ENCODE measurements at places on chromosomes 11 and 22. TPM values are rescaled to one million over a fixed set of nuclear protein-coding genes. Genes with fewer than 3 reads are reported as not detected.

GRCh38 chr11:35935390-35935789 is 8.5 kb upstream of the LDLRAD3 start:
- H3K27ac ChIP-seq = no peak overlapping the region
- H3K36me3 ChIP-seq = no peaks in the 10 kb centered on the region
- no peak overlapping the region for H3K4me3 ChIP-seq
- H3K27me3 ChIP-seq = no peaks in the 10 kb centered on the region
- no peak for DNase-seq

GRCh38 chr22:41367039-41367679 is 14.6 kb upstream of the TEF start:
- H3K27me3 ChIP-seq = no peaks in the 10 kb centered on the region
- no peaks in the 10 kb centered on the region for H3K36me3 ChIP-seq
- peaks cover 12% of the 10 kb centered on the region for H3K4me1 ChIP-seq

DNA sequence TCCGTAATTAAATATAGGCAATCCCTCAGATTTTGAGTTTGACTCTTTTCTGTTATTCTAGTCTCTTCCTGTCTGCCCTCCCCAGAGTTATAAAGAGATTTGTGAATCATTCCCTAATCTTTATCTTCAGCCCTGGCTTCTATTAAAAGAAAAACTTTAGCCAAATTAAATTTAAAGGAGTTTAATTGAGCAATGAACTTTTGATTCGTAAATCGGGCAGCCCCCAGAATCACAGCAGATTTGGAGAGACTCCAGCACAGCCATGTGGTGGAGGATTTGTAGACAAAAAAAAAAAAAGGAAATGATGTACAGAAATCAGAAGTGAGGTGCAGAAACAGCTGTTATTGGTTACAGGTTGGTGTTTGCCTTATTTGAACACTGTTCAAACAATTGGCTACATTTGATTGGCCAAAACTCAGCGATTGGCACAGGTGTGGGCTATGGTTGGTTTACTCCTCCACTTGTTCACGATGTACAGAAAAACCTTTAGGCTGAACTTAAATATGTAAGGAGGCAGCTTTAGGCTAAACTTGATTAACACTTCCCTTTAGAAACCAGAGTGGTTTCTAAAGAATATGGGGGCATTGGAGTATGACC is 2.3 kb upstream of the ALKBH8 start:
- no peak for DNase-seq
- no peaks in the 10 kb centered on the region for H3K36me3 ChIP-seq
- H3K27me3 ChIP-seq = no peaks in the 10 kb centered on the region
- H3K4me1 ChIP-seq = peaks cover 16% of the 10 kb centered on the region
- H3K27ac ChIP-seq = no peak overlapping the region
- no peak overlapping the region for H3K4me3 ChIP-seq

GRCh38 chr11:86800076-86800959 is at the start of gene PRSS23:
Gene PRSS23, plus strand, starts transcription at chr11:86800542. Its CDS starts 7,102 bp downstream, at chr11:86807644.
- H3K4me3 ChIP-seq = peak within 1 kb of the TSS; percentile 30
- H3K27me3 ChIP-seq = peaks cover 35% of the 10 kb centered on the region
- H3K4me1 ChIP-seq = peaks cover 4% of the 10 kb centered on the region
- peak; percentile 31 for DNase-seq
- no peaks in the 10 kb centered on the region for H3K36me3 ChIP-seq

DNA sequence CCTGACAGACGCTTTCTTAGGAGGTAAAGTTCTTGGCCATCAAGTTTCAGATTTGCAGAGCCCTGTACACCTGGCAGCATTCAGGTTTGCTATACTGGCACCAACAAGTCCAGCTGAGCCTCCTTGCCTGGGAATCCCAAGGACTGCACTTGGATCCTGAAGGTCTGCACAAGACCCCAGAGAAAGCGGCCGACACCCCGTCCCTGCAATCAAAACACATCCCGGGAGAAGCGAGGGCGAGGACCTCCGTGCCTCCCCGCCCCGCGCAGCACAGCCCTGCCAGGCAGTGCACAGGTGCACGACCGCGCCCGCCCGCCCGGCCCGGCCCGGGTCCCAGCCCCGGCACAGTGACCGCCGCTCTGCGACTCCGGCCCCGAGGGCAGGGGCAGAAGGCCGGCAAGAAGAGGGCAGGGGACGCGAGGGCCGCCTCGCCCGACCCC is 559 bp downstream of the MRTFA start:
- DNase-seq = no peak
- H3K4me1 ChIP-seq = peaks cover 38% of the 10 kb centered on the region
- H3K4me3 ChIP-seq = peak overlapping the region; percentile 96
- peak overlapping the region; percentile 88 for H3K27ac ChIP-seq
- no peaks in the 10 kb centered on the region for H3K36me3 ChIP-seq

DNA sequence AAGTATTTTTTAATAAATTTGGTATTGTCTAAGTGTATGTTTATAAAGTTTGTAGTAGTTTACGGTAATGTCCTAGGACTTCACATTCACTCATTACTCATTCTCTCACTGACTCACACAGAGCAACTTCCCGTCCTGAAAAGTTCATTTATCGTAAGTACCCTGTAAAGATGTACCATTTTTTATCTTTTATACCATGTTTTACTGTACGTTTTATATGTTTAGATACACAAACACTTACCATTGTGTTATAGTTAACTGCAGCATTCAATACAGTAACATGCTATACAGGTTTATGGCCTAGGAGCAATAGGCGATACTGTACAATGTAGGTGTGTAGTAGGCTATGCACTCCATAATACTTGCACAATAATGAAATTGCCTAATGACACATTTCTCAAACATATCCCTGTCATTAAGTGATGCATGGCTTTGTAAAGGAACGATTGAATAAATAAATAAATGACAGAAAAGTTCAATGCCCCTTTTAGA is 12.5 kb upstream of the CARD18 start:
- H3K27me3 ChIP-seq = no peaks in the 10 kb centered on the region
- H3K36me3 ChIP-seq = no peaks in the 10 kb centered on the region
- no peak overlapping the region for H3K4me3 ChIP-seq

DNA sequence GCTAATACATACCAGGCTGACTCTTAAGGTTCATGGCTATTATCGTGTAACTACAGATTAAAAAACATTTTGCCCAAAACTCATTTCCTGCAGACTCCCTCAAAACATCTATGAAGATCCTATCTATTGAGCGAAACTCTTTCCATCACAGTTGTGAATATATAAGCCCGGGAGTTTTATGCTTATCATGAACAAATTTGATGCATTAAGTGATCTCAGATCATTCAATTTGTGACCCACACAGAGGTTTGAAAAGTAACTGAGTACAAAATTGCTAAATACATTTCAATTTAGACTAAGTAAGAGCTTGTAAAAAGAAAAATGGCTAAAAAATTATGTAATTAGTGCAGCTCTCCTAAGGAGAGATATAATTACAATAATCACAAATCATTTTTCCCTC is 1228.8 kb upstream of the TENM4 start:
- no peaks in the 10 kb centered on the region for H3K4me1 ChIP-seq
- H3K4me3 ChIP-seq = no peak overlapping the region
- no peaks in the 10 kb centered on the region for H3K27me3 ChIP-seq
- no peak for DNase-seq
- no peaks in the 10 kb centered on the region for H3K36me3 ChIP-seq

DNA sequence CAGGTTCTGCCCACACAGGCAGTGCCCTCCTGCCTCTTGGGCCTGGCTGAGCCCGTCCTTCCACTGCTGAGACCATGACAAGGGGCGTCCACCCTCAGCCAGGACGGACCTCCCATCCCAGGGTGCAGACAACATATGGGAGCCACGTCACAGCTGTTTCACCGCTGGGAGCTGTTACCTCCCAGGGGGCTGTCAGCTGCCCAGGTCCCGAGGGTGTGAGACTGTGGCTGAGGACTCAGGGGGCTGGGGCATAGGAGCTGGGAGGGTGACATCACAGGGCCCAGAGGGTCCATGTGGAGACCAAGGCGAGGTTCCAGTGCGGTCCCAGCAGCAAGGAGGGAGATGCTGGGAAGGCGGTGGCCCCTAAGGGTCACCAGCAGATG is 17.9 kb upstream of the CTSD start:
- H3K4me3 ChIP-seq = no peak overlapping the region
- peaks cover 2% of the 10 kb centered on the region for H3K27me3 ChIP-seq
- no peaks in the 10 kb centered on the region for H3K36me3 ChIP-seq
- no peak for DNase-seq
- H3K4me1 ChIP-seq = peaks cover 12% of the 10 kb centered on the region

GRCh38 chr22:32564170-32565001 is 89.8 kb downstream of the FBXO7 start:
- H3K27ac ChIP-seq = no peak overlapping the region
- no peak for DNase-seq
- H3K27me3 ChIP-seq = peaks cover 12% of the 10 kb centered on the region
- no peaks in the 10 kb centered on the region for H3K4me1 ChIP-seq
- H3K4me3 ChIP-seq = no peak overlapping the region

Gene DEUP1
- not detected for total RNA-seq

Gene VPREB3
- total RNA-seq = not detected

Gene GAL
- not detected for total RNA-seq
